WTC11 (cell line): ENCODE measurements at places on chromosomes 2 and 18.
A peak's percentile ranks its signal among the peaks of the same experiment; 100 is the strongest.

DNA sequence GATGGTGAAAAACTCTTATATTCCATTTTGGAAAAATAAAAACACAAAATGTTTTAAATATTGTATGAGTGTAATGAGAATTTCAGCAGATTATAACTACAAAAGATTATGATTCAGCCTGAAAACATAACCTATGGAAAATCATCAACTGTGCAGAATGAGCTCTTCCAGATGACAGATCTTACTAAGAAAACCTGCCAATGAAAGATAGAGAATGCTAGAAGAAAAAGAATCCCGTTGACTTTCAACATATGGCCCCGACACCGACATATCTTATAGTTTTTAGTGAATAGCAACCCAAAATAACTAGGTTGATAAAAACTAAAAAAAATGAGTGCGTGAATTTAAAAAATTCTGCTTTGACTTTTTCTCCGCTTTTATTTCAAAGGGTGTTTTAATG lies 178.0 kb downstream of the BABAM2 start:
- H3K4me1 ChIP-seq: peaks cover 4% of the 10 kb centered on the region; the same call in 1 of the 2 replicates
- H3K36me3 ChIP-seq: no peaks in the 10 kb centered on the region
- DNase-seq: no peak
- H3K27ac ChIP-seq: no peak overlapping the region

DNA sequence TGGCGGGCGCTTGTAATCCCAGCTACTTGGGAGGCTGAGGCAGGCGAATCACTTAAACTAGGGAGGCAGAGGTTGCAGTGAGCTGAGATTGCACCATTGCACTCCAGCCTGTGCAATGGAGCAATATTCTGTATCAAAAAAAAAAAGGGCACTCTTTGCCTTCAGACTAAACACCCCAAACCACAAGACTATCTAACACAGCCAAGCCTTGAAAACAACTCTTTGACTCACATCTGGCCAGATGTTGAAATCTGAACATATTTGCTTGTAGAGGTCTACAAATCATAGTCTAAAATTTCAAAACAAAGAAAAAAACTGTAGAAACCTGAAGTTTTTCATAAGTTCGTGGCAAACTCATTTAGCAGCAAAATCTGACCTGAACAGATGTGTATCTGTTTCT lies 94.9 kb downstream of the FAM161A start:
- H3K36me3 ChIP-seq: no peaks in the 10 kb centered on the region
- H3K27me3 ChIP-seq: peaks cover 13% of the 10 kb centered on the region
- no peak overlapping the region for H3K27ac ChIP-seq
- H3K4me3 ChIP-seq: no peak overlapping the region
- peaks cover 2% of the 10 kb centered on the region; the same call in 1 of the 2 replicates for H3K4me1 ChIP-seq

DNA sequence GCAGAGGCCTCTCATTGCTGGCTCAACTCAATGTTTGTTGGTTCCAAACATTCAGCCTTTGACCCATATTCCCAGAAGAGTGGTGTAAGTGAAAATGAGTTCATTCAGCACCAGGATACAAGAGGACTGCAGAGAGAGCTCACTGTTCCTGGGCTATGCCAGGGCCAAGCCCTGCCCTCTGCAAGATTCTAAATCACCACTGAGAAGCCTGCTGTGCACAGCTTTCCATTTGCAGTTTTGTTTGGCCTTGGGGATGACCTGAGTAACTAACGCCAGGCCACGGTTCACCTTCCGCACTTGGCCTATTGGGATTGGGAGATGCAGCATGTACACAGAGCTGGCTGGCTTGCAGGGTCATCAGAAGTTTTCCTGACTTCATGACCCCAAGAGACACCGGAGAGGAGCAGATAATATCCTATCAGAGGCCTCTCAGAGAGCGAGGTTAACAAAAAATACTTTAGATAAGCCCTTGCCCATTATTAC lies 12.6 kb downstream of the GKN1 start:
- no peaks in the 10 kb centered on the region for H3K36me3 ChIP-seq
- H3K27ac ChIP-seq: no peak overlapping the region
- H3K4me1 ChIP-seq: no peaks in the 10 kb centered on the region
- DNase-seq: no peak
- no peak overlapping the region for H3K4me3 ChIP-seq

DNA sequence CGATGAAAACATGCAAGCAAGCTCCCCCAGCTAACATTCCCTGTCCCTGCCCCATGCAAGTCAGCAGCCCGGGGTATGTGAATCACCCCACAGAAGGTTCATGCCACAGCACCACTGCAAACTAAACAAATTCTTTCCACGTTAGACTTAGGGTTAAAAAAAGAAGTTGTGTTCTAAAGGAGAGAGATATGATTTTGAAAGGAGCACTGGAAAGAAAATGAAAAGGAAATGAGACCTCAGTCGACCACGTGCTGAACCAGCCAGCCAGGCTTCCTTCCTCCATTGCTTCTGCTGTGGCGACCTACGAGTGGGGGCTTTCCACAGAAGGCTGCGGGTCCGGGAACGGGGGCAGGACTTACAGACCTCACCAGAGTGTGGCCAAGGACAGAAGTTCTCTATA lies 52.0 kb downstream of the ARL4C start:
- H3K27me3 ChIP-seq: peaks cover 40% of the 10 kb centered on the region
- no peak overlapping the region for H3K4me3 ChIP-seq
- no peak overlapping the region for H3K27ac ChIP-seq
- DNase-seq: no peak

DNA sequence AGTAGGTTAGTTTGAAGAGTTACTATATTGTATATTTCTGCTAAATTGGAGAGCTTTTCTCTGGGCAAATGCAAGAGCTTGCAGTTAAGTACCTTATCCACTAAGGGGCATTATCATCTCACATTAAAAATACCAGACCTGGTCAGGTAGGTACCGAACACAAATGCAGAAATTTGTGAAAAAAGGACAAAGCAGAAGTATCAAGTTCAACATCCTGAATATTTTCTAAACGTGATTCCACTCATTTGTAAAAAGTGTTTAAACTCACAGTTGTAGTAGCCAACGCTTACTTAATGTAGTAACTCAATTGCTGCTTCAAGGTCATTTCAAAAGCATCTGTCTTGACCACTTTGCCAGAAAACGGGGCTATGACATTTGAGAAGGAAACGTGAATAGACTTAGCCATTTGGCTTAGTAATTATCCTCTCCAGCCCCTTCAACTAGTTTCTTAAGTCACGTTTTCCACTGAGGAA lies 52.1 kb downstream of the CYRIA start:
- no peaks in the 10 kb centered on the region for H3K36me3 ChIP-seq
- no peak overlapping the region for H3K4me3 ChIP-seq
- H3K4me1 ChIP-seq: peaks cover 29% of the 10 kb centered on the region

DNA sequence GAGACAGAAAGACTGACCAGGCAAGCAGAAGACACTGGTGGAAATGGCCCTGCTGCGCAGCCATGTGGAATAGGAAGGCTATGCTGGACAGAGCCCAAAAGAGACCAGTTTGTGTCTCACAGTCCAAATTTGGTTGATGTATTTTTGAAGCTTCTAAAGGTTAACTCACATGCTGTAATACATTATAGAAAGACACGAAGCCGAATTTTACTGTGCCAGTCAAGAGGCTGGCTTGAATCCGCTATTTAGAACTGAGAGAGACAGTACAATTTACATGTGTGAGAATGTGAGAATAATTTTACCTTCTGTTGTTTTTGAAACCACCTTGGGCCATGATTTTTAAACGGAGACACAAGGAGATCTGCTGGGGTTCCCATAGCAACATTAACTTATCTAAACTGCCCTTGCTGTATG lies 113.6 kb downstream of the METTL8 start:
- peak overlapping the region; percentile 59 for H3K4me3 ChIP-seq
- no peaks in the 10 kb centered on the region for H3K27me3 ChIP-seq
- H3K4me1 ChIP-seq: peaks cover 80% of the 10 kb centered on the region
- peak overlapping the region; percentile 100 for H3K27ac ChIP-seq
- H3K36me3 ChIP-seq: peaks cover 25% of the 10 kb centered on the region
- no peak for DNase-seq

DNA sequence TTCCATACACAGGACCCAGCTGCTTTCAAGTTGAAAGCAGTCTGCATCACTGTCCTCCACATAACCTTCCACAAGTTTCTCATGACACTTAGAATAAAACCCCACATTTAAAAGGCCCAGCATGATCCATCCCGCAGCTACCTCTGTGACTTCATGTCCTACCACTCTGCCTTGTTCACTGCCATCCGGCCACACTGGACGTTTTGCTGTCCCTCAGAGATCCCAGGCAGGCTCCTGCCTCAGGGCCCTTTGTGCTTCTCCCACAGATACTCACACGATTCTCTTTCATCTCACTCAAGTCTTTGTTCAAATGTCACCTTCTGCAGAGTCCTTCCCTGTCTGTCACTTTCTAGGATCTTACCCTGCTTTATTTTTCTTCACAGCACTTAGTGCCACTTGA lies 232.9 kb upstream of the BOD1L2 start:
- H3K4me3 ChIP-seq: no peak overlapping the region
- H3K4me1 ChIP-seq: peaks cover 6% of the 10 kb centered on the region
- H3K36me3 ChIP-seq: no peaks in the 10 kb centered on the region
- H3K27ac ChIP-seq: peak overlapping the region; percentile 7; the same call in 1 of the 2 replicates

DNA sequence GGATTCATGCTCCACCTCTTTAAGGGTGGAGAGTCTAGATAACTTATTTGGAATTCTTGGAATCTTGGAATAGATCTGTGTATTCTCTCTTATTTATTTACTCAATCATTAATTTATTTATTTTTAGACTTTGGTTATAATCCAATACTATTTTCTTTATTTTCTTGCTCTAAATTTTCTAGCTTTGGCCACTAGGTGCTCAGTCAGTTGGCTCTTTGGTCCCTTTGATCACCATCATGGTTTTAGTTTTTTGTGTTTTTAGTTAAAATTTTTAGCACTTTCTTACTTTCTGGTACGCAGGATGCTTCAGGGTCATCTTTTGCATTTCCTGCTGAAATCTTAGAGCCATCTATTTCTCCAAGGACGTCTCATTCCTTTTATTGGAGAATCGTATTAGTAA lies 5.2 kb upstream of the PLEK start:
- no peaks in the 10 kb centered on the region for H3K36me3 ChIP-seq
- DNase-seq: no peak
- H3K4me1 ChIP-seq: peaks cover 10% of the 10 kb centered on the region
- no peak overlapping the region for H3K27ac ChIP-seq
- H3K4me3 ChIP-seq: no peak overlapping the region
- H3K27me3 ChIP-seq: peaks cover 29% of the 10 kb centered on the region

GRCh38 chr18:60502591-60502990 lies 130.0 kb upstream of the MC4R start:
- no peak for DNase-seq
- H3K27ac ChIP-seq: no peak overlapping the region
- H3K4me3 ChIP-seq: no peak overlapping the region

- H3K4me1 ChIP-seq: no peaks in the 10 kb centered on the region
- H3K4me3 ChIP-seq: no peak overlapping the region
- no peaks in the 10 kb centered on the region for H3K36me3 ChIP-seq
- no peak for DNase-seq
- H3K27me3 ChIP-seq: no peaks in the 10 kb centered on the region
- no peak overlapping the region for H3K27ac ChIP-seq
These were observed 208.6 kb downstream of the HRH4 start for GRCh38 chr18:24669015-24669414.

DNA sequence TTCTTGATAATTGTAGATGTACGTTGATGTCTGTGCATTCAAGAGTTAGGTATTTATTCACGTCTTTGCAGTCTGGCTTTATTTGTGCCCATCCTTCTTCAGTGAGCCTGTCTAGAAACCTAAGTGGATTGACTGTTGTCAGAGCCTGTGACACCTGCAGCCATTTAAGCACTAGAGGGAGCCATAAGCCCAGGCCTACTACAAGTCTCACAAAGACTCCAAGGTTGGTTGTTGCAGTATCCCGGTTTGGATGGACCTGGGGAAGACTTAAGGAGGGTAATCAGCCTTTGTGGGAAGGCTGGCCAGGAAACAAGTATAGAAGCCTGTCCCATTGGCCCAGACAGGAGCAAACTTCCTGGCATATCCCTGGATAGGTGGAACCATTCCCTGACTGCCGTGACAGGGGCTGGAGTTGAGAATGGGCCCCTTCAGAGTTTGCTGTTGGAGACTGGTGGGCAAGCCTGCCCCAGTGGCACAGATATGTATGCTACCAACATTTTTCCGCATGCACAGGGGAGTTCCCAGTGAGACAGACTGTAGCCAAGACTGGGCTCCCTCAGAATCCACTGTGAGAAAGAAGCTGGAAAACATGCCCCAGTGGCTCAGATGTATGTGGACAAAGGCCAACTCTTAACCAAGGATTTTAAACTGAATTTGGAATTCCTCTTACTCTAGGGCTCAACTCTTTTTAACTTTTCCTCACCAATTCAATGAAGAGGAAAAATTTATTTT lies 9.3 kb upstream of the LRRC30 start:
- H3K36me3 ChIP-seq: no peaks in the 10 kb centered on the region
- H3K27me3 ChIP-seq: no peaks in the 10 kb centered on the region
- peaks cover 7% of the 10 kb centered on the region; the same call in 1 of the 2 replicates for H3K4me1 ChIP-seq
- no peak overlapping the region for H3K27ac ChIP-seq

DNA sequence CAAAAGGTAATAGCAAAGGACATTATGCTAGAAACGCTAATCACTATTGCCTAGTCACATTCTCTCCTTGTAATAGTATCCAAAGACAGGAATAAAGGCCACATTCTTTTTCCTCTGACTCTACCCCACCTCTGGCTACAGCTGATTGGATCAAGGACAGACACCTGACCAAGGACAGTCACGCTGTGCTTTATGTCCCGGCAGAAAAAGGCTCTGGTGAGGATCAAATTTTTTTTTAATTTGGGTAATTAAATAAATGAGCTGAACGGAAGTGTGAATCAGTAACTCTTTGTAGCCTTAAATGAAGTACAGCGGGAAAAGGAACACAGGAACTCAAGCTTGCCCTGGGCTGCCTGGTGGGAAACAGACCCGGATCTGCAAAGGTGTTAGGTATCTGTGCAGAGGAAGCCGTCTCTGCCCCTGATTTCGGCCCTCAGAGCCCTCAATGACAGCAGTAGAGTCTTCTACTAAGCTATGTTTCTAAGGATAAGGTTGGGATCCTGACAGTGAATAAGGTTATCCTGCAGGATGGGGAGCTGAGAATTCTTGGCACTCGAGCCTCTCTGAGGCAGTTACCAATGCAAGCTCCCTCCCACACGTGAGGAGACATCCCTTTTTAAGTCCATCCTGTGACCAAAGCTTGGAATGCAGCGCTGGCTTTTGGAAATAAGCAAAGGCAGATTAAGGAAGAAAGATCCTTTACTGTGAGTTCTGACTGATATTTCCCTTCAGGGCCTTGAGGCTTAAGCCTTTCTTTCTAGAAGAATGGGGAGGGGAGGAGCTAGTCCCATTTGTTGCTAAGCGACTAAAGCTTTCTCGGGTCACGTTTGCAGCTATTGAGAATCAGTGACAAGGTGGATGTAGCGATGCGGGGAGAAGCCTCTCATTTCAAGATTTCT lies 37.8 kb upstream of the IKZF2 start:
- peaks cover 51% of the 10 kb centered on the region for H3K4me1 ChIP-seq
- DNase-seq: peak; percentile 26
- peak overlapping the region; percentile 97 for H3K27ac ChIP-seq
- H3K27me3 ChIP-seq: no peaks in the 10 kb centered on the region
- peak overlapping the region; percentile 73 for H3K4me3 ChIP-seq
- peaks cover 12% of the 10 kb centered on the region for H3K36me3 ChIP-seq

- H3K27me3 ChIP-seq: no peaks in the 10 kb centered on the region
- DNase-seq: no peak
- H3K27ac ChIP-seq: peak overlapping the region; percentile 51; the same call in 1 of the 2 replicates
These were observed 20.7 kb upstream of the UGP2 start for GRCh38 chr2:63820969-63821368.
